Activated CD4-positive, alpha-beta memory T cell treated with anti-CD3 and anti-CD28 coated beads, Interleukin-2, amount 10 ng/mL, durations not matched to agents 7 days and 5 days (primary cell): ENCODE measurements at places on chromosomes 1 and 21. TPM values are rescaled to one million over a fixed set of nuclear protein-coding genes. Genes with fewer than 3 reads are reported as not detected.

- H3K27ac ChIP-seq: no peak overlapping the region
- no peak overlapping the region for H3K4me3 ChIP-seq
- no peaks in the 10 kb centered on the region for H3K36me3 ChIP-seq
- peaks cover 21% of the 10 kb centered on the region for H3K4me1 ChIP-seq
Measured at GRCh38 chr1:45535988-45536766, 14.4 kb upstream of the AKR1A1 start.

Gene THEMIS2
- total RNA-seq: 60.1 TPM

DNA sequence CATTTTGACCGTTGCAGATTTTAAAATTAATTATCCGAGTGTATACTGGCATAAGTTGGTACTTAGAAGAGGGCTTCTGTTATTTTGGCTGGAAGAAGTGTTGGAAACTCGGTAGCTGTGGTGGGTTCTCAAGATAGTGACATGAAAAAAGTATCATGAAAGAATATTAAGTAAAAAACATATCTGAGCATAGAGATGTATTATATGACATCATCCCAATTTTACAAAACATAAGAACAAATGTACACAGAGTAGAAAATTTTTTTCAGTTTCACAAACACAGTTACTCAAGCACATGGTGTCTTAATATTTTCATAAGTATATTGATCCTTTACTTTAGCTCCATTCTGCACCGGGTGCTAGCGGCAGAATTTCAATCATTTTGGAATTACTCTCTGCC lies 684 bp downstream of the IFI16 start:
- peak overlapping the region; percentile 100 for H3K27ac ChIP-seq
- peaks cover 46% of the 10 kb centered on the region for H3K4me1 ChIP-seq
- H3K27me3 ChIP-seq: no peaks in the 10 kb centered on the region
- DNase-seq: no peak

GRCh38 chr1:206776229-206776628 lies 3.9 kb upstream of the IL10 start:
- H3K27me3 ChIP-seq: peaks cover 34% of the 10 kb centered on the region
- H3K4me1 ChIP-seq: peaks cover 31% of the 10 kb centered on the region
- no peak overlapping the region for H3K27ac ChIP-seq
- DNase-seq: no peak

GRCh38 chr1:153963850-153964331 lies 554 bp upstream of the SLC39A1 start:
- H3K4me3 ChIP-seq: peak overlapping the region; percentile 83
- peak overlapping the region; percentile 82 for H3K27ac ChIP-seq
- peaks cover 69% of the 10 kb centered on the region for H3K4me1 ChIP-seq
- peaks cover 26% of the 10 kb centered on the region for H3K36me3 ChIP-seq
- no peaks in the 10 kb centered on the region for H3K27me3 ChIP-seq

- DNase-seq: no peak
- no peak overlapping the region for H3K27ac ChIP-seq
Measured at GRCh38 chr1:161743231-161743630, 6.4 kb upstream of the DUSP12 start.

GRCh38 chr1:156144742-156145141 lies 8.6 kb upstream of the SEMA4A start:
- H3K27me3 ChIP-seq: no peaks in the 10 kb centered on the region
- no peaks in the 10 kb centered on the region for H3K36me3 ChIP-seq
- no peak for DNase-seq
- no peak overlapping the region for H3K4me3 ChIP-seq
- peaks cover 29% of the 10 kb centered on the region for H3K4me1 ChIP-seq

DNA sequence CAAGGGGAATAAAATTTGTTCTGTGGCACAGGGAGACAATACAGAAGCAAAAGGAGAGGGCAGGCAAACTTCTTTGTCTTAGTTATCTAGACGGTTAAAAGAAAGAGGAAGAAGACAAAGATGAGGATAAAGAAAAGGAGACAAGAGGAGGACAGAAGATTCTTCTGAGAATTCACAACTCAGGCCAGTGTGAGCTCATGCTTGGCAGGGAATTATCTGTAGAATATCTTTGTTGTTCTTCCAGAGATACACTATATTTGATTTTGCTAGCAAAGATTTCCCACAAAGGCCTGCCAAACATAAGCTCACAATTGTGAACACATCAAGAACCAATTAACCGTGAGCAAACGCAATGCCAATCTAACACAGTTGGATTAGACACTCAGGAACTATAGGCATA lies 21.4 kb downstream of the SLC16A1 start:
- no peaks in the 10 kb centered on the region for H3K27me3 ChIP-seq
- no peak for DNase-seq
- peak overlapping the region; percentile 10 for H3K27ac ChIP-seq
- H3K4me3 ChIP-seq: no peak overlapping the region

Gene TNFRSF4
- 237 TPM for total RNA-seq

- no peak overlapping the region for H3K27ac ChIP-seq
- no peaks in the 10 kb centered on the region for H3K27me3 ChIP-seq
Measured at GRCh38 chr1:235019961-235020360, 108.7 kb downstream of the TOMM20 start.

Gene NTNG1
- total RNA-seq: not detected

GRCh38 chr21:16215663-16216183 lies 485.9 kb downstream of the USP25 start:
- H3K4me3 ChIP-seq: no peak overlapping the region
- H3K27ac ChIP-seq: no peak overlapping the region
- no peaks in the 10 kb centered on the region for H3K36me3 ChIP-seq
- H3K4me1 ChIP-seq: no peaks in the 10 kb centered on the region
- no peaks in the 10 kb centered on the region for H3K27me3 ChIP-seq
- DNase-seq: no peak

DNA sequence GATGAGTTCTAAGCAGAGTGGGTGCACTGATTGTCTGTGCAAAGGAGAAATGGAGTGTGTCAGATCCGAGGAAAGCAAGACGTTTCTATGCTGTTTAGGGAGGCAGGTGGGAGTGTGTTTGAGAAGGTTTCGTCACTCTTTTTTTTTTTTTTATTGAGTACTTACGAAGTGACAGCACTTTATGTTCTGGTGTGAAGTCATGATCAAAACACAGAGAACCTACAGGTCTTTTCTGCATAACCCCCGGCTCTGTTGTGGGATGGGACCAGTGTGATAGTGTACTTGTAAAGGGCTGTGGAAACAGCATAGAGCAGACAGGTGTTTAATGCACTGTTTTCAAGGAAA lies 26.7 kb downstream of the MIA3 start:
- peak overlapping the region; percentile 88 for H3K27ac ChIP-seq
- H3K36me3 ChIP-seq: peaks cover 22% of the 10 kb centered on the region
- H3K4me1 ChIP-seq: peaks cover 27% of the 10 kb centered on the region
- no peaks in the 10 kb centered on the region for H3K27me3 ChIP-seq
- DNase-seq: no peak

Gene KCNC4
- total RNA-seq: 6.8 TPM

DNA sequence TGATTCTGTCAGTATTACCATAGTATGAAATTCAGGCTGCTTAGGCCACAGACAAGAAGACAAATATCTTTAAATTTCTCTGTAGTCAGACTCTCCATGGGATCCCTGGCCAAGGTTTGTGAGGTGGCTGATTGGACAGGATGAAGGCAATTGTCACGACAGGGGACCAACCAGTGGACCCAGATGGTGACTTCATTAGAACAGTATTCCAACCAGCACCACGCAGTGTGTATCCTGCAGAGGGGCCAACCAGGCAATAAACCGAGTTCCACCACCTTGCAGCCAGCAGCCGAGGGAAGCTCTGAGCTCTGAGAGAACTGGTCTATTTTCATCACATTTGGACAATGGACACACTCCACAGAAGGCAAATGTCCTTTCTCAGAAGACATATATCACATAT lies 16.1 kb downstream of the DSCAM start:
- H3K27me3 ChIP-seq: no peaks in the 10 kb centered on the region
- no peaks in the 10 kb centered on the region for H3K36me3 ChIP-seq
- no peak for DNase-seq
- H3K27ac ChIP-seq: no peak overlapping the region
- H3K4me3 ChIP-seq: no peak overlapping the region

Gene CD5L
- not detected for total RNA-seq

- H3K36me3 ChIP-seq: no peaks in the 10 kb centered on the region
- DNase-seq: no peak
- H3K4me1 ChIP-seq: no peaks in the 10 kb centered on the region
- peaks cover 5% of the 10 kb centered on the region for H3K27me3 ChIP-seq
Measured at GRCh38 chr1:147723691-147724323, 36.6 kb downstream of the GJA5 start.

- no peak overlapping the region for H3K27ac ChIP-seq
- DNase-seq: no peak
- H3K36me3 ChIP-seq: no peaks in the 10 kb centered on the region
- H3K27me3 ChIP-seq: no peaks in the 10 kb centered on the region
- H3K4me3 ChIP-seq: no peak overlapping the region
Measured at GRCh38 chr1:164651351-164651951, 92.5 kb downstream of the PBX1 start.

DNA sequence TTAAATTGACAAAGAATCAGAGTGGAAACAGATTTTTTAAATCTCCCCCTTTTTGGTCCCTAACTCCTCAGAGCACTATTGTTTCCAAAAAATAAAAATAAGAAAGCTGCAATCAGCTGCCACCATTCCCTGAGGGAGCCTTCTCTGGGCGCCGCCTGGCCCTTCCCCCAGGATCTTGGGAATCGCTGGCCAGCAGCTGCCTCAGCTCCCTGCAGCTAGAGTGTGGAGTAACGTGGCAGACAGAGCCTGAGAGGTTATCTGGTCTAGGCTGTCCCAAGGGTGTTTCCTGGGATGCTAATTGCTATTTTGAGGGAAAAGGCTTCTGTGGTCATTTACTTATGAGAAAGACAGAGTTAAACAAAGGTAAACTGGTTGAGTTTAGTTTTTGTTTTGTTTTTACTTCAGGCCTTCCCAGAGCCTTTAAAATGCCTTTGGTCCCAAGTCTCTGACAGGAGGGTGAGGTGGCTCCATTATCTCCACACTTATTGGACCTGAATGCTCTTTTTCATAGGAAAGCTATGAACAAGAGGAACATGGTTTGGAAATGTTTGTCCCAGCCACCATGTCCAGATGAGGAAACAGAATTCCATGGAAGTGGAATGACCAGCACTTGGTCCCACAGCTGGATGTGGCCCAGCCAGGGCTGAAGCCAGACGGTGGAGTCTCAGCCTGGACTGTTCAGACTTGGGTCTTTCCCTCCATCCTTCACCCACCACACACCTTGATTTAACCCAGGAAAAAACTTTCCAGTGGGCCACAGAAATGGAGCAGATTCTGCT lies 14.1 kb upstream of the KIAA1614 start:
- no peak overlapping the region for H3K4me3 ChIP-seq
- peaks cover 1% of the 10 kb centered on the region for H3K4me1 ChIP-seq
- H3K27me3 ChIP-seq: no peaks in the 10 kb centered on the region
- H3K36me3 ChIP-seq: peaks cover 3% of the 10 kb centered on the region

DNA sequence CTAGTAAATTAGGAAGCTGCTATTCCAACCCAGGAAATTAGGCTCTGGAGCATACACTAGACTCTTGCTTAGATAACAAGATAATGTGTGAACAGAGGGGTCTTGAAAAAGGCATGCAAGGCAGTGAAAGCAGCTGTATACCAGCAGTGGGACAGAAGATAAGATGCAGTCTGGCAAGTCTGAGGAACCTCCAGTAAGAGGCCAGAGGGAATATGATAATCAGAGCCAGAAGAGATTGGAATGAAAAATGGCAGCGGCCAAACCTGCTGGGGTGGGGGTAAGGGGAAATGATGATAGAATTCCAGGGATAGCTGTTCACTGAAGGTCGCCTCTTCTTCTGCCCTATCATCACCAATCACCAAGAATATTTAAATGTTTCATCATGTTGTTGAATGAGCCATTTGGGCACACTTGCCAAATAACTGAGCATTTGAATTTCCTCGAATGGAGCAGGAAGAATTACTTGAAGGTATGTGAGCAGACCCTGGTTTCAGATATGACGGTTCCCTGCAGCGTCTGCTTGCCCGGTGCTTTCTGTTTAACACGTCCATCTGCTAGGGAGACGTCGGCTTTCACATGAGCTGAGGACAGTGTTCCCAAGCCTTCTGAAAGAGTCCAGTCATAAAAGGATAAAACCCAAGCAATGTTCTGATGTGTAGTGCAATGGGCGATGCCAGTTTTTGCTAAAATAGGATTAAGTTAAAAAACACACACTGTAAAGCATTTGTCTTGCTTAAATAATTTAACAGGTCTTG lies 173.3 kb downstream of the RWDD3 start:
- H3K27me3 ChIP-seq: no peaks in the 10 kb centered on the region
- no peaks in the 10 kb centered on the region for H3K36me3 ChIP-seq
- no peak overlapping the region for H3K27ac ChIP-seq
- H3K4me3 ChIP-seq: no peak overlapping the region

Gene PTPRF
- total RNA-seq: 2.1 TPM

Gene UTS2
- 1.2 TPM for total RNA-seq

GRCh38 chr1:18461656-18462055 lies 19.1 kb upstream of the KLHDC7A start:
- no peak overlapping the region for H3K27ac ChIP-seq
- no peaks in the 10 kb centered on the region for H3K27me3 ChIP-seq
- DNase-seq: no peak
- no peak overlapping the region for H3K4me3 ChIP-seq

- peak; percentile 29 for DNase-seq
- no peaks in the 10 kb centered on the region for H3K36me3 ChIP-seq
- H3K27me3 ChIP-seq: peaks cover 7% of the 10 kb centered on the region
- no peaks in the 10 kb centered on the region for H3K4me1 ChIP-seq
- no peak overlapping the region for H3K27ac ChIP-seq
Measured at GRCh38 chr1:205983925-205984725, 19.1 kb downstream of the RAB7B start.

DNA sequence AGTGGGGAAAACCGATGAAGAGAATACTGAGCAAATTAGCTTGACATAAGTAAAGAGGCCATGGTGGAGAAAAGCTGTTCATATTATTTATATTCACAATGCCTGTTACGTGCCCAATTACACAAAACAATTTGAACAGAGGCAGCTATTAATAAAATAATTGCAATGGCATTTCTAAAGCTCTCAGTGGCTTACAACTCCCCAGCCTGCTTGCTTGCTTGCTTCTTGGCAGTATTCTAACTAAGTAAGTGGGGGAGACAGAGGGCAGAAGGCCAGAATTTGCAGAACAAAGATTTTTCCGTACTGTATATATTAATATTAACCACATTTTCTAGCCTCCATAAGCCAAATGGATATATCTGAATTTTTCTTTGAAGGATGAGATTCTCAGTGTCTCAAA lies 12.9 kb downstream of the PTPN14 start:
- no peaks in the 10 kb centered on the region for H3K36me3 ChIP-seq
- no peaks in the 10 kb centered on the region for H3K4me1 ChIP-seq
- no peak overlapping the region for H3K4me3 ChIP-seq
- DNase-seq: no peak

Gene TRIM67
- total RNA-seq: not detected

- no peak overlapping the region for H3K27ac ChIP-seq
- no peaks in the 10 kb centered on the region for H3K36me3 ChIP-seq
- peaks cover 18% of the 10 kb centered on the region for H3K27me3 ChIP-seq
- no peaks in the 10 kb centered on the region for H3K4me1 ChIP-seq
Measured at GRCh38 chr1:8016210-8016894, 9.8 kb downstream of the ERRFI1 start.
